ENCODE measurements at places on chromosomes 7 and 10.
A peak's percentile ranks its signal among the peaks of the same experiment; 100 is the strongest.

- DNase-seq = no peak
Measured at GRCh38 chr10:99484626-99485581, 47.8 kb upstream of the NKX2-3 start.

- DNase-seq = no peak
Measured at GRCh38 chr10:24215603-24216002, 6.7 kb downstream of the KIAA1217 start.

- DNase-seq = no peak
Measured at GRCh38 chr10:30028738-30029030, 30.7 kb downstream of the JCAD start.

GRCh38 chr7:124777268-124777667, 11.7 kb upstream of the GPR37 start:
- DNase-seq = no peak

DNA sequence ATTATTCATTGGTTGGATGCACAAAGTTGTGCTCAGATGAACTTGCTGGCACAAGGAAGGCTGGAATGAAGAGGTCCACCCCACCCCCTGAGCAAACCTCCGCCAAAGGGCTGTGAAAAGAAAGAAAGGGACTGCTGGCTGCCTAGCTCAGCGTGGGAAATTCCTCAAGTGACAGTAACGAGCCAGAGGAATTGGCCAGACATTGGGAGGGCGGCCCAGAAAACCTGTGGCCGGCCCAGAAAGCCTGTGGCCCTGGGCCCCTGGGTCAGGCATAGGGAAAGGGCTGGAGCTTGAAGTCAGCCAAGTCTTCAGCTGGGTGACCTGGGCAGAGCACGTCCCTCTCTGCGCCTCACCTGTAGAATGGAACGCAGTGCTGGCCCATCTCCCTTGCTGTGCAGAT, 30.6 kb upstream of the CTBP2 start:
- no peak for DNase-seq

DNA sequence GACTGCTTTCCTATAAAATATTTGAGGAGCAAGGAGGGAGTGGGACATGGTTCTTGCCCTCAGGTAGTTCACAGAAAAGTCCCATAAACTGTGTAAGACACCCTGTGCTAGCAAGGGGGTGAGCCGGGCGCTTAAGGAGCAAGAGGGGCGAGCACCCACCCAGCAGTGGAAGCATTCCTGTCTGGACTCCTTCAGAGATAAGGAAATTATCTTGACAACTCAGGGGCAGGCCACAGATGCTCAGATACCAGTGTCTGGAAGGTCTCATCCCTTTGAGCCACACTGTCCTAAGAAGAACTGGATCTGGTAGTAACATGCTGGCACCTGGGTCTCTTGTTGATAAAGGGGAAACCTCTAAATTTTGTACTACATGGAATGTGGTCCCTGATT, 54.1 kb downstream of the DAGLB start:
- DNase-seq = no peak

DNA sequence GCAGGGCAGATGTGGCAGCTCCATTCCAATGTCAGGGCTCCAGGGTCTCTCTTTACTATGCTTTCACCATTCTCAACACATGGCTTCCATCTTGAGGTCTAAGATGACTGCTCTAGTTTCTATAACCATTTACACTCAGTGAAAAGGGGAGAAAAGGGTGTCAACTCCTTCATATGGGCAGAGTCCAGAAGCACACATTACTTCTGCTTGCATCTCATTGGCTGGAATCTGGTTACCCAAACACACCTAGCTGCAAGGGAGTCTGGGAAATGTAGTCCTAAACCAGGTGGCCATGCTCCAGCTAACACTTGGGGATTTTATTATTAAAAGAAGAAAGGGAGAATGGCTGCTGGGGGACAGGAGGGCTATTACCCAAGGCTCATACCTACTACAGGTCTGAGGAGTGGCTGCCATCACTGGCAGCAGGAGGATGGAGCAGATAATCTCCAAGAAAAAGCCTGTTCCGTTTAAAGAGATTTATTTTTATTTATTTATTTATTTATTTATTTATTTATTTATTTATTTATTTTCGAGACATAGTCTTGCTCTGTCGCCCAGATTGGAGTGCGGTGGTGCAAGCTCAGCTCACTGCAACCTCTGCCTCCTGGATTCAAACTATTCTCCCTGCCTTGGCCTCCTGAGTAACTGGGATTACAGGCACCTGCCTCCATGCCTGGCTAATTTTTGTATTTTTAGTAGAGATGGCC, 29.1 kb upstream of the LBX1 start:
- DNase-seq = no peak

DNA sequence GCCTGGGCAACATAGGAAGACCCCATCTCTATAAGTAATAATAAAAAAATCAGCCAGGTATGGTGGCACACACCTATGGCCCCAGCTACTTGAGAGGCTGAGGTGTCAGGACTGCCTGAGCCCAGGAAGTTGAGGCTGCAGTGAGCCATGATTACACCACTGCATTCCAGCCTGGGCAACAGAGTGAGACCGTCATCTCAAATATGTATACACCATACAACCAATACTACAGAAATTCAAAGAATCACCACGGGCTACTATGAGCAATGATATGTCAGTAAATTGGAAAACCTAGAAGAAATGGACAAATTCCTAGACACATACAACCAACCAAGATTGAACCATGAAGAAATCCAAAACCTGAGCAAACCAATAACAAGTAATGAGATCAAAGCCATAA, 60.3 kb upstream of the ZC3HAV1 start:
- no peak for DNase-seq

DNA sequence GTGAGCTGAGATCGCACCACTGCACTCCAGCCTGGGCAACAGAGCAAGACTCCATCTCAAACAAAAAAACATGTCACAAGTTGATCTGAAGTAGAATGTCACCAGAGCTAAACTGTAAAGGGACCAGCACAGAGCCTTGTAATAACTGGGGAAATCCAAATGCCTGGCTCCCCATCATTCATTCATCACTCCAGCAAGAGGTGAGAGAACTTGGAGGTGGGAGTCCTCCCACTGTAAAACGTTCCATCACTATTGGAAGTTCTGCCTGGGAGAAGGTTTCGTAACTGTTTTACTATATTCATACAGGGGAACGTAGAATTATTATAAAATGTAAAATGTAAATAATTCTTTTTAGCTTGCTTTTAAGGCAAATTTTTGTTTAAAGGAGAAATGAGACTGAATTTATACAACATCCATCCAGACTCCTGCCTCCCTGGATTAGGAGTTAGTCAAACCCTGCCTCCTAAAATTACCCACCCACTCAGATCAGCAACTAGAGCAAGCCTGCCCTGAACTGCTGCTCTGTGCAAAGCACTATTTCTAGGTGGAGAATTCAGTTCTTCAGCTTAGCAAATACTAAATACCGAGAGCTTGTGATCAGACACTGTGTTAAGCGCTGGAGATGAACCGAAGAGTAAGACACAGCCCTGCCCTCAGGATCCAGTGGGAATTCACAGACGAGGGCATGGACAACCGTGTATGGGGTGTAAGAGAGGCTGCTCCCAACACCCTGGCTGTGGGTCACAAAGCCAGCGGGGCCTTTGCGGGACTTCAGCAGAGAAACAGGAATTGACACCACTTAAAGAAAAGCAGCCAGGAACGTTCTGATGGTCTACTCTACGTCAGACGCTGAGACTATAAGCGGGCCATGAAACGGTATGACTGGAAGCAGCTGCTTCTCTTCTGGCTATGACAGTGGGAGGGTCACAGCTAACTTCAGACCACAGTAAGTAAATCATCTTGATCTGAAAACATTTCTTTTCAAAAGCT, 208.3 kb downstream of the ZMYND11 start:
- DNase-seq = no peak

GRCh38 chr10:55747244-55747643, 613.8 kb downstream of the ZWINT start:
- DNase-seq = no peak

GRCh38 chr10:53622201-53622600, 849.6 kb upstream of the MBL2 start:
- DNase-seq = no peak

DNA sequence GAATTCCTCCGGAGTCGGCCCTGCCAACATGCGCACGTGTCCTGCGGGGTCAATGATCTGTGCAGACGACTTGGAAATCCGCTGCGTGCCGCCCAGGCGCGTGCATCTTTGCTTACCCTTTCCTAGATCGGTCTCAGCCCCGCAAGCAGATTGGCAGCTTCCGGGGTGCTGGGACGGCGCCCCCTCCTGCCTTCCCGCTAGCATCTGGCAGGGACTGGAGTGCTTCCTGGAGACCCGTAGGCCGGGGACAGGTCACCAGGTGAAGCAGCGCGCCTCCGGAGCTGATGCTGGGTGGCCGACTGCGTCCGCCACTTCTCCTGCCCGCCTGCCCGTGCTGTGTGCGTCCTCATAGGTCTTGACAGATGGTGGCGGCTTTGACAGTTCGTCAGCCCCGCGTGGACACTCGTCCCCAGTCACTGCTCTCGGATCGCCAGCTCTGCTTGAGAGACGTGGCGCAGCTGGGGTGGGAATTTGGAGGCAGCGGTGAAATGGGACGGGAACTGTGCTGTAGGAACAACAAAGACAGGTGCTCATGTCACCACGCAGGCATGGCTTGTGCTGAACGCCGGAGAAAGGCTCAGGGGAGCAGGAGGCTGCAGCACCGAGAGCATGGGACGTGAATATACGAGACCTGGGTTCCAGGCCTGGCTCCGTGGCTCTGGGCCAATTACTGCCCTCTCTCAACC, 21.9 kb upstream of the KCNK18 start:
- DNase-seq = no peak

- DNase-seq = no peak
Measured at GRCh38 chr7:153832160-153832559, 220.0 kb upstream of the DPP6 start.

- no peak for DNase-seq
Measured at GRCh38 chr7:51255536-51256208, 60.9 kb downstream of the COBL start.

- DNase-seq = no peak
Measured at GRCh38 chr10:107687701-107688100, 523.2 kb upstream of the SORCS1 start.

- no peak for DNase-seq
Measured at GRCh38 chr10:132105302-132105995, 39.7 kb downstream of the JAKMIP3 start.

DNA sequence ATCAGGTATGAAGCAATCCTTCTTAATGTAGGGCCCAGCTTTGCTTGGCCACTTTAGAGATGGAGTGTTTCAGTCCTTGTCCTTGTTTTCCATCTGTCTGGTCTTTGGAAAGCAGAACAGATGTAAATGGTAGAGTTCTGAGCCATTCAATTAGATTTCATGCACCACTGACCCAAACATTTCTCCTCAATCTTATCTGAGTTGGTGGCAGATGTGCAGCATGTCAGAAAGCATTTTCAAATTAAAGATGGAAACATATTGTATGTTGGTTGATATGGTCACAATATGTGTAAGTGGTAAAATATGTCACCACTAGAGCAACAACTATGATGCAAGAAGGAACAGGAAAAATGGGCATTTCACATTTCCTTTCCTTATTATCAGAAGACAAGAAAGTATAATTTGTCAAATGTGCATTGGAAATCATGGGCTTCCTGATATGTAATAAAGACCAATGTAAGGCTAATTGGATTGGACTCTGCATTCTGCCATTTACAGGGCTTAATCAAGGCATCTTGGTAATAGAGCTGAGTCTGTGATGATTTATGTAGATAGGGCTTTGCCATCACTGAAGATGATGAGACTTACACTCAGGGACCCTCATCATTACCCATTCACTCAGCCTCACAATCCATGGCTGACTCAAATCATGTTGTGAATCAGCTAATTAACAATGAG, 750.7 kb downstream of the NRG3 start:
- peak; percentile 68 for DNase-seq

DNA sequence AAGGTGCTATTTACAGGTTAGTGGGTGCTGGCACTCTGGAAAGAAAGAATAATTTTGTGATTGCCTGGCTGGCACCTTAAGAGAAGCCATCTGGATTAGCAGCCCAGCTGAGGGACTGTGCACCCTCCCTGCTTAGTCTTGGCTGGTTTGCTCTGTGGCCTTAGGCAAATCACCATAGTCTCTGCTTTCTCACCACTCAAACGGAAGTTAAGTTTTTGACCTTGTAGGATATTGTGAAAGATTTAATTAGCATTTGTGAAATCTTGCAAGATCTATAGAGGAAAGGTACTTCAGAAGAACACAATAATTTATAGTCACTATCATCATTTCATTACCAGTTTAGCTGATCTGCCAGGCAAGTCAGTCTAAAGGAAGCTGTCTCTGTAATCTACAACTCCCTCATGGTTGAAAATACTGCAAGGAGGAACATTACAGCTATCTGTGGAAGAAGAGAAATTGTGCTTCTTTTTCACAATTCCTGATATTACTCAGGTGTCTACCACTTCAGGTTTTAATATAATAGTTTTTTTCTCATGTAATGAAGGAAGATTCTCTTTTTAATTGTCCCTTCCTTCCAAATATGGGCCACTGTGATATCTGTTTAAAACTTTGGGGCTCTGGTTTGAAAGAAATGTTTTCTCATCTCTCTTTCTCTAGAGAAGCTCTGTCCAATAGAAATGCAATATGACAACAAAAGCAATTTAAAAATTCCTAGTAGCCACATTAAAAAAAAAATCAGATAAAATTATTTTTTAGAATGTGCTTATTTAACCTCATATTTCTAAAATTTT, 219.6 kb downstream of the PTEN start:
- no peak for DNase-seq

GRCh38 chr10:11373717-11374171, 237.7 kb downstream of the USP6NL start:
- DNase-seq = no peak

GRCh38 chr7:42097752-42098151, 139.3 kb downstream of the GLI3 start:
- DNase-seq = no peak

- no peak for DNase-seq
Measured at GRCh38 chr10:68647672-68648341, 73.2 kb upstream of the CCAR1 start.

GRCh38 chr7:41420421-41420820, 282.5 kb downstream of the INHBA start:
- no peak for DNase-seq

DNA sequence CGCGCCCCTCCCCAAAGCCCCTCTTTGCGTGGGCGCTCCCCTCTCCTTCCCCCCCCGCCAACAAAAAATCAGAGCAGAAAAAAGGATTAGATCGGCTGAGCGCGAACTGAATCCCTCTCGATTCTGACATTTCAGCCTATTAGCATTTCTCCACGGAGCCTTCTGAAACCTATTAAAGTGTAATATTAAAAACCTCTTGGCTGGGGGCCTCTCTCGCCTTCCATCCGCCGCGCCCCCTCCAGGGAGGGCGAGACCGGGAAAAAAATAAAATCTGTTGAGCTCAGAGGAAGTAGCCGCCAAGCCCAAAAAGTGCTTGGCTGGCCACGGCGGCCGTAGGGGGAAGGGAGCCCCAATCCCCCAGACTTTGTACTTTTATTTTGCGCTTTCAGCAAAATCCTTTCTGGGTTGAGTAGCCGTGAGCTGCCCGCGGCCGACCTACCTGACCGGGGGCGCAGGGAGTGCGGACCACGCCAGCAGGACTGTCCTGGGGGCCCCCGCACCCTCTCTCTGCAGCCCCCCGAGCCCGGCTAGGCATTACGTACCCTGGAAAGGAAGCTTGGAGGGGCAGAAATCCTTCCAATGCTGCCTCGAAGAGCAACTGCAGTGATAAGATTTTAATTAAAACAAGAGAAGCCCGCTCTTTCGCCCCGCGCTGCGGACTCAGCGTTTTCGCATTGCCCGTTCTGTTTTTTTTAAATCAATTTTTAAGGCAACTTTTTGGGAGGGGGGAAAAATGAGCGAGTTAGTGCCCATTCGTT, 1.3 kb upstream of the TNRC18 start:
- no peak for DNase-seq

Data from NCI-H2171 (cell line).